Right atrium auricular region (tissue), 2 donors: ENCODE measurements at places on chromosomes 5 and 9. TPM values are rescaled to one million over a fixed set of nuclear protein-coding genes. Genes with fewer than 3 reads are reported as not detected.

DNA sequence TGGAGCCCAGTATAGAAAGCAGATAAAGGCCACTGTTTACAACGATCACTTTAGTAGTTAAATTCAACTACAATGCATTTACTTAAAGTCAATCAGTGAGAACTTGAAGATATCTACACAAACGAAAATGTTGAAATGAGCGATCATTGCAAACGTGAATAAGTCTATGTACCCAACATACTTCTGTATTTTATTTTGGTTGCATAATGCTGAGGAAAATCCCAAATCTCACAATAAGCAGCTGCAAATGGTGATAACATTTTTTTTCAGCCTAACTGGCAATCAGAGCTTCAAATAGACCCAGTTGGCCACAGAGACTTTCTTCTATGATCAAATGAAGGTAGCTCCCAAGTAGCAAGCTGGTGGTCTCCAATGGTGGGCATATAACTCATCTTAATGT lies 32.1 kb downstream of the PDGFRB start:
- DNase-seq = no peak
- H3K4me3 ChIP-seq = no peak overlapping the region
- no peak overlapping the region for H3K27ac ChIP-seq
- no peaks in the 10 kb centered on the region for H3K4me1 ChIP-seq
- H3K27me3 ChIP-seq = no peaks in the 10 kb centered on the region
- peaks cover 69% of the 10 kb centered on the region for H3K36me3 ChIP-seq

GRCh38 chr9:72800328-72800994 lies 152.4 kb downstream of the ALDH1A1 start:
- no peaks in the 10 kb centered on the region for H3K36me3 ChIP-seq
- no peaks in the 10 kb centered on the region for H3K4me1 ChIP-seq
- H3K4me3 ChIP-seq = no peak overlapping the region
- H3K27ac ChIP-seq = no peak overlapping the region
- no peaks in the 10 kb centered on the region for H3K27me3 ChIP-seq

- no peaks in the 10 kb centered on the region for H3K36me3 ChIP-seq
- no peak for DNase-seq
- H3K4me3 ChIP-seq = no peak overlapping the region
- H3K4me1 ChIP-seq = no peaks in the 10 kb centered on the region
- no peaks in the 10 kb centered on the region for H3K27me3 ChIP-seq
Observed at GRCh38 chr9:21533597-21533996, 51.5 kb upstream of the IFNE start.

- no peaks in the 10 kb centered on the region for H3K27me3 ChIP-seq
- peak overlapping the region; percentile 30 for H3K27ac ChIP-seq
- H3K36me3 ChIP-seq = no peaks in the 10 kb centered on the region
- H3K4me3 ChIP-seq = no peak overlapping the region
Observed at GRCh38 chr5:124536333-124536732, 210.1 kb downstream of the ZNF608 start.

GRCh38 chr5:81067406-81067805 lies 107.2 kb downstream of the RASGRF2 start:
- peak overlapping the region; percentile 50 for H3K27ac ChIP-seq
- H3K4me3 ChIP-seq = no peak overlapping the region
- H3K27me3 ChIP-seq = no peaks in the 10 kb centered on the region
- H3K36me3 ChIP-seq = no peaks in the 10 kb centered on the region
- no peaks in the 10 kb centered on the region for H3K4me1 ChIP-seq
- no peak for DNase-seq

DNA sequence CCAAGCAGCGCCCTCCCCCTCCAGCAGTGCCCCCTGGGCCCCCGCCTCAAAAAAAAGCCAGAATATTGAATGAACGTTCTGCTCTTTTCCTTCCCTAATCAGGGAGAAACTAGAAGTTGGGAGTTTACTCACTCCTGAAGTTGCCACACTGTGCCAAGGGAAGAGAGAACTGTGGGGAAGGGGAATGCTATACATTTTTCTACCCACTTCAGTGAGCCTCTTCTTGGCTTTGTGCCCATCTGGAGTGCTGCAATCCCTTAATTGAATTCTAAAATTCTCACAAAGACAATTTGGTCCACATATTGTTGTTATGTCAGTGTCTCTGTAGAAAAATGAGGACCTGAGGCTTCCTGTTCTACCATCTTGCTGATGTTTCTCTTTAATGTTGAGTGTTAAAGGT lies 443.7 kb downstream of the DIRAS2 start:
- no peaks in the 10 kb centered on the region for H3K36me3 ChIP-seq
- no peak overlapping the region for H3K4me3 ChIP-seq
- DNase-seq = no peak
- no peak overlapping the region for H3K27ac ChIP-seq

GRCh38 chr5:128665747-128666355 lies 127.8 kb upstream of the FBN2 start:
- no peaks in the 10 kb centered on the region for H3K27me3 ChIP-seq
- H3K4me1 ChIP-seq = no peaks in the 10 kb centered on the region
- DNase-seq = no peak
- no peak overlapping the region for H3K27ac ChIP-seq

- no peak overlapping the region for H3K27ac ChIP-seq
- no peak overlapping the region for H3K4me3 ChIP-seq
- no peaks in the 10 kb centered on the region for H3K27me3 ChIP-seq
- no peaks in the 10 kb centered on the region for H3K4me1 ChIP-seq
- DNase-seq = peak; percentile 34
- H3K36me3 ChIP-seq = no peaks in the 10 kb centered on the region
Observed at GRCh38 chr5:3029396-3029795, 277.9 kb upstream of the IRX2 start.

- no peak for DNase-seq
- no peak overlapping the region for H3K27ac ChIP-seq
- H3K4me3 ChIP-seq = no peak overlapping the region
- H3K27me3 ChIP-seq = no peaks in the 10 kb centered on the region
- H3K4me1 ChIP-seq = no peaks in the 10 kb centered on the region
Observed at GRCh38 chr9:129170229-129170628, 7.8 kb downstream of the IER5L start.

- no peaks in the 10 kb centered on the region for H3K36me3 ChIP-seq
- H3K27me3 ChIP-seq = no peaks in the 10 kb centered on the region
- H3K27ac ChIP-seq = no peak overlapping the region
Observed at GRCh38 chr9:124220946-124221451, 36.8 kb upstream of the NEK6 start.

DNA sequence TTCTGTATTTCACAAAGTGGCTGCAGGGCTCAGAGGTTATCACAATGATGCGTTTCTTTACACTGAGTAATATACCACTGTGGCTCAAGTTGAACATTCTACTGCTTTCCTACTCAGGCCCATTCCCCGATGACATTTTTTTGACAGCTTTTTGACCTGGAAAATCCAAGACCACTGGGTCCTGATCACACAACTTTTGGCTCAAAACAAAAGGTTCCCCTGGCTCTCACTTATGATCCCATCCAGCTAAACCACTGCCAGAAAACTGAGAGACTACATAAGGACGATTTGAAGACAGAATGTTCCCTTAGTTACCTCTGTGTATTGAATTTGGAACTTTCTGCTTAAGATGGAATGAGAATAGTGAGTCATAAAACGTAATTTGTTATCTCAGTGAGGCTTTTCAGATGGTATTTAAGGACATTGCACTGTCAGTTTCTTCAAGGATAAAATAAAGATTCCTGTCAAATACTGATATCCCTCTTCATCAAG lies 78.0 kb upstream of the FBXL7 start:
- no peak overlapping the region for H3K4me3 ChIP-seq
- H3K27me3 ChIP-seq = no peaks in the 10 kb centered on the region
- DNase-seq = no peak
- H3K36me3 ChIP-seq = no peaks in the 10 kb centered on the region
- H3K4me1 ChIP-seq = no peaks in the 10 kb centered on the region
- H3K27ac ChIP-seq = no peak overlapping the region

GRCh38 chr9:38043931-38044623 lies 24.9 kb downstream of the SHB start:
- DNase-seq = no peak
- no peaks in the 10 kb centered on the region for H3K27me3 ChIP-seq
- H3K4me3 ChIP-seq = no peak overlapping the region
- H3K36me3 ChIP-seq = no peaks in the 10 kb centered on the region
- peaks cover 97% of the 10 kb centered on the region for H3K4me1 ChIP-seq

DNA sequence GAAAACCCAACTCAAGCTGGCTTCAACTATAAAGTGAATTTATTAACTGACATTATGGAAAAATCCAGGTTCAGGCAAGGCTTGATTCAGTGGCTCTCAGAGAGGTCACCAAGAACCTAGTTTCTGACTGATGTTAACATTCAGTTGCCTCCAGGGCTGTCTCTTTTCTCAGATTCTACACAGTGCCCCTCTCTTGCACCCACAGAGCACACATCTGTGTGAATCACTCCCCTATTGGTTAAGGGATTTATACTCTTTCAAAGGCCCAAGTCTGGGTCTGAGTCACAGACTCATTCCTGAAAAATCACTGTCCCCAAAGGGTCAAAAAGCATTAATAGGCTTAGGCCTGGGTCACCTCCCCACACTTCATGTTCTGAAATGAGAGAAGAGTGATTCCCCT lies 6.2 kb upstream of the HAVCR2 start:
- H3K27ac ChIP-seq = peak overlapping the region; percentile 65
- no peaks in the 10 kb centered on the region for H3K4me1 ChIP-seq
- H3K27me3 ChIP-seq = no peaks in the 10 kb centered on the region

DNA sequence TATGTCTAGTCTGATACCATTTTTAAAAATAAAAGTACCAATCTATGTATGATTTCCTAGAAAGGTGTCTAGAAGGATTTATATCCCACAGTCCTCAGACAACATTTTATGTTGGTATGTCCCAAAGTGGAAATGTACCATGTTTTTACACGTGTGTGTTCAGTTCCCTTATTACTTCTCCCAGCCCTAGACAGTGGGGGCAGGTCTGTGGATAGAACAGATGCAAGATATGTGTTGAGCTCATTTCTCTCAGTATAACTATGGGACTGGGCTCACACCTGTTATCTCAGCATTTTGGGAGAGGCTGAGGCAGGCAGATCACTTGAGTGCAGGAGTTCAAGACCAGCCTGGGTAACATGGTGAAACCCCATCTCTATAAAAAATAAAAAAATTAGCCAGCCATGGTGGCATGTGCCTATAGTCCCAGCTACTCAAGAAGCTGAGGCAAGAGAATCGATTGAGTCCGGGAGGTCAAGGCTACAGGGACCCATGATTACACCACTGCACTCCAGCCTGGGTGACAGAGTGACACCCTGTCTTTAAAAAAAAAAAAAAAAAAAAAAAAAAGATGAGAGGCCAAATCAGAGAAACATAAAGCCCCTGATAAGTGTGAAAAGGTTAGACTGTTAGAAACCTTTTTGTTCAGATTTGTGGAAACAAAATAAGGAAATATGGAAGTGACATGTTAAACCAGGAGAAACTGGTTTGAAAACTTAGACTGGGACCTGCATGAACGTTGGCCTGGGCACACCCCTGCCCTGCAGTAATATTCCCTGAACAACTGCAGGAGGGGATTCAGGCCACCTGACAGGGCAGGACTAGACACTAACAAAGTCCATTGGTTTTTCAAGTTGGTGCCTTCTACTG lies 7.4 kb upstream of the SLC2A8 start:
- no peak for DNase-seq
- H3K27ac ChIP-seq = no peak overlapping the region
- H3K4me3 ChIP-seq = no peak overlapping the region
- peaks cover 4% of the 10 kb centered on the region for H3K36me3 ChIP-seq
- no peaks in the 10 kb centered on the region for H3K27me3 ChIP-seq
- no peaks in the 10 kb centered on the region for H3K4me1 ChIP-seq

- no peaks in the 10 kb centered on the region for H3K36me3 ChIP-seq
- no peak overlapping the region for H3K27ac ChIP-seq
- no peak overlapping the region for H3K4me3 ChIP-seq
- DNase-seq = no peak
- no peaks in the 10 kb centered on the region for H3K4me1 ChIP-seq
Observed at GRCh38 chr9:128927731-128928411, 7.1 kb downstream of the PHYHD1 start.

DNA sequence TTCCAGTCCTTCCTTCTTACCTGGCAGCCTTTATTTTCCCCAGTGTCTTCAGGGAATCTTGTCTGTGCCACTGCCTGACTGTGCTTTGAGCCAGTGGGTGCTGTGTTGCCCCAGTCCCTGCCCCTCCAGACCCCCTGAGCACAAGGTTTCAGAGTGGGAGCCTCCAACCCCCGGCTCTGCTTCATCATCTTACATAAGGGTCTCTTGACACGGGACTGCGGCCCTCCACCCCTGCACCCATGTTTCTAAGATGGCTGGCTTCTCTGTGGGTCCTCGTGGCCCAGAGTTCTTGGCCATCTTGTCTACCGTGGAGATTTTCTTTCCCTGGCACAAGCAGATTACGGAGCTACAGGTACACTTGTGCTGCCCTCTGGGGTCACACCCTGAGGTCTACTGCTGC lies 194.1 kb downstream of the CACNA1B start:
- no peaks in the 10 kb centered on the region for H3K27me3 ChIP-seq
- H3K4me3 ChIP-seq = no peak overlapping the region

DNA sequence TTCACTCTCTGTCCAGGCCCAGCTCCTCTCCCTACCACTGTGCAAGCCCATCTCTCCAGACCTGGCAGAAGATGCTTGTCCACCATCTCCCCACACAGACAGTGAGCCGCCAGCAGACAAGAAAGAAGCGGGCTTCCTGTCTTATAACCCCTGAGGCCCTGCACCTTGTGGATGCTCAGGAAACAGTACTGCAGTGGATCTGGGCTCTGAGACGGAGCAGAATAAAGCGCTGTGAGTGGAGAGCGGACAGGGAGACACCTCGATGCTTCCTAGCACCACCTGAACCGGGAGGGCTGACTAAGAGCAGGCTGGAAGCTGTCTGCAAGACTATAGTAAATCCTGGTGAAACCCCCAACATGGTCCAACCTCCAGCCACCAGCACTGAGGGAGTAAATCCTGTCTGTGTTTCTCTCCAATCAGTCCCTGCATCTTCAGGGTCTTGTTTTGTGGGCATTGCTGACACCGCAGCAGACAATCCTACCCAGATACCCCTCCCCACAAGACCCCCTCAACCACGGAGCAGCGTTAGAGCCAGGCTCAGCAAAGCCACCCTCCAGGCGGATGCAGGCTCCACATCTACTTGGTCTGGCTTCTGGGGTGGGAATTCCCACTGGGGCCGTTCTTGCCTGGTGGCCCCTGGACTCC lies 18.7 kb downstream of the ORM2 start:
- peak overlapping the region; percentile 27 for H3K27ac ChIP-seq
- DNase-seq = no peak
- H3K36me3 ChIP-seq = peaks cover 66% of the 10 kb centered on the region
- H3K4me3 ChIP-seq = no peak overlapping the region

- DNase-seq = no peak
- no peak overlapping the region for H3K27ac ChIP-seq
- no peak overlapping the region for H3K4me3 ChIP-seq
- H3K27me3 ChIP-seq = no peaks in the 10 kb centered on the region
- no peaks in the 10 kb centered on the region for H3K4me1 ChIP-seq
Observed at GRCh38 chr5:14286574-14287421, 143.7 kb downstream of the TRIO start.

GRCh38 chr5:52798938-52799337 lies 11.2 kb downstream of the ITGA1 start:
- H3K4me3 ChIP-seq = peak overlapping the region; percentile 51
- H3K27ac ChIP-seq = peak overlapping the region; percentile 95
- peaks cover 55% of the 10 kb centered on the region for H3K4me1 ChIP-seq
- peaks cover 4% of the 10 kb centered on the region for H3K36me3 ChIP-seq
- no peak for DNase-seq
- no peaks in the 10 kb centered on the region for H3K27me3 ChIP-seq

Gene HEMGN
- 0.63 TPM for total RNA-seq

Gene FBXW5
- 203 TPM for total RNA-seq

Gene ANKRD18B
- total RNA-seq = not detected

Gene MCTP1
- 10.0 TPM for total RNA-seq

Gene RAB3C
- total RNA-seq = 0.07 TPM

Gene IRGM
- total RNA-seq = not detected

Gene ARSI
- 0.83 TPM for total RNA-seq

Gene CDK9
- total RNA-seq = 37.2 TPM

Gene RAD50
- total RNA-seq = 11.5 TPM

Gene IL33
- total RNA-seq = 21.3 TPM

Gene PDE6A
- 0.08 TPM for total RNA-seq

Gene THBS4
- 91.5 TPM for total RNA-seq

Gene CCDC192
- total RNA-seq = not detected

Gene PROB1
- 15.8 TPM for total RNA-seq

Gene PRRX2
- total RNA-seq = 6.9 TPM
